ENCODE measurements at places on chromosomes 12 and 14.

DNA sequence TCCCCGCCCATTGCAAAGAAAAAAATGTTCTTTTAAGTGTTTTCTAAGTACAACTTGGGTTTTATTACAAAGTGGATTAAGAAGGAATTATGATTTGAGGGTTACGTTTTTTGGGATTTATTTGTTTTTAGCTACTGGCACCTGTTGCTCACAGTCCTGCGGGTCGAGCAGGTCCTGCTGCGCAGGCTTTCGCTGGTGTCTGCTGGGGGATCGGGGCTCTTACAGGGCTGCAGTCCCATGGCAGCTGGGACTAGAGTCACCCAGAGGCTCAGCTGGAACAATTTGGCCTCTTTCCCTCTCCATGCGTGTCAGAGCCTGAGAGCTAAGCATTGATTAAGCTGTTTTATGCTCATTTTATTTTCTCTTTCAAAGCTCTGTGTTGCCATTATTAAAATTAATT lies 55.6 kb upstream of the DYNC1H1 start:
- DNase-seq = no peak

DNA sequence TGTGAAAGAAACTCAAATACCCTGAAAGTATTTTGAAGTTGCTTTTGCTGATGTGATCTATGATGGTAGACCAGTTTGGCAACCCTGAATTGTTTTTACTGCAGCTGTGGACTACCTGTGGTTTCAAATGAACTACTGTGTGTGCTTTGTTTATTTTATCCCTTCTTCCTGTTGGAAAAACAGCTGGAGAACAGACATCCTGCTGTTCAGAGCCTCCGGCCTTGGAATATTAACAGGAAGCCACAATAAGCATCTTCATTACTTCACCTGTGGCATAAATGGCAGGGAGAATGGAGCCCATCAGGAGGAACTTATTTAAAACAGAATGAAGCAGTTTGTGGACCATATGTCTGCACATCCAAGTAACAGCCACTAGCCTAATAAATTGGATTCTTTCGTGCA lies 104.8 kb downstream of the DUSP6 start:
- no peak for DNase-seq

GRCh38 chr12:88433997-88434703 lies 146.1 kb downstream of the KITLG start:
- no peak for DNase-seq

GRCh38 chr12:45674181-45674977 lies 55.1 kb upstream of the ARID2 start:
- DNase-seq = no peak

GRCh38 chr12:130280231-130280630 lies 57.5 kb upstream of the PIWIL1 start:
- DNase-seq = no peak

DNA sequence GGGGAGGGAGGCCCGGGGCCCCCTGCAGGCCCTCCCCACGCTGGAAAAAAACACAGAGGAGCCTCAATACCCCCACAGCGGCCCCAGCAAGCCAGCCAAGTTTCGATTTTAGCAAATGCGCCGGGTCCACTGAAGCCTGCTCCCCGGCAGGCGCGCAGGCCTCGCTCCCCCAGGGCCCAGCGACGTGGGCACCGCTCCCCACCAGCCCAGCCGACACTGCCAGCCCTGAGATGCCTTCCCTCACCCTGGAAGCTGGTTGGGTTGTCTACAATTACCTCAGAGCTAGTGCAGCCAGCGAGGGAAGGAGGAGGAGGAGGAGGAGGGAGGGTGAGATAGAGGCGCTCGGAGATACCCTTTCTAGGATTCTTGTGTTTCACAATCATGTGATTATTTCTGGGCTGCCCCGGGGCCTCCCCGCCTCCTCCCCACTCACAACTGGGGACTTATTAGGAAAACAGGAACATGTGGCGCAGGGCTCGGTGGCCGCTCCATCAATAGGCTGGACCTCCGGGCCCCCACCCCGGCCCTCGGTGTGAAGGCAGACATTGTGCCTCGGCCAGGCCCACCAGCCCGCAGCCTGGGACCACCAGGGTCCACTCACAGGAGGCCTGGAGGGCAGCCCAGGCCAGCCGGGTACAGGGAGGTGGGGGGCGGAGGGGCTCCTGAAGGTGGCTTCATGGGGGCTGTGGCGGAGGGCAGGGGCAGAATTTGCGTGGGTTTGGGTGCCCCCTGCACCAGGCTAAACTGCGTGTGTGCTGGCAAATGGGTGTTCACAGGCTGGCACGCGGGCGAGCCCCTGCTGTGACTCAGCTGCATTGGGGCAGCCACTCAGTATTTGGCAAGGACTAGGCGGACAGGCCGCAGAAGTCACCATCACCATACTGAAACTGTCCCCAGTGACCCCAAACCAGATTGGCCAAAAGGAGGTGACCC lies 109.9 kb downstream of the NCOR2 start:
- DNase-seq = peak; percentile 46

DNA sequence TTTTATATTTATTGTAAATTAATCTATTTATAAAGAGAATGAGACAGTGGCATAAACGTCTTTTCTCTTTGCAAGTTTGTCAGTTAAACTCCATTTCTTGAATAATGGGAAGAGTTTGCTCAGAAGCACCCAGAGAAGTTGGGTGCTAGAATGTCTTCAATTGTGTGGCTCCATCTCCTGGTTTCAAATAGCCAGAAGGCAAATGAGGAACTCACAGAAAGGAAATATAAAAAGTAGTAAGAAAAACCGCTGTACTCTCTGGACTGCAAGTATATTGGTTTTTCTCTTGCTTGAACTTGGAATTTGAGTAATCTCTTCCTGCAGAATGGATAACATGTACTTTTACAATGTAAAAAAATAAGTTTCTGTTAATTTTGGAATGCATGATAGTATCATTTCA lies 217.5 kb downstream of the DPY19L2 start:
- no peak for DNase-seq

DNA sequence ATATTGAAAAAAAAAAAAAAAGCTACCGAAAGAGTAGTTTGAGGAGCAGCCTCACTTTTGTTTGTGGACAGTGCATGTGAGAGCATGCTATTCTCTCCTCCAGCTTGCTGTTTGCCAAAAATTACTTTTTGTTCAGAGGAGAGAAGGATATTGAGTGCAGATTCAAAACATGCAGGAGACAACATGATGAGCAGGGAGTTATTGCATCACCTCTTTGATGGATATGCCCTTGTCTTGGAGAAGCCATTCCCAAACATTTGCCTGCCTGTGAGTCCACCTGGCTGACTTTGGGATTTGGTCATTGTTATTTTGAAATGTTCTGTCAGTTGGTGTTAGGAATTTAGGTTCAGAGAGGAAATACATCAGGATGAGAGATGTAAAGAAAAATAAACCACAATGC lies 2.4 kb downstream of the C12orf75 start:
- DNase-seq = no peak

- DNase-seq = no peak
Observed at GRCh38 chr12:19507823-19508222, 68.5 kb downstream of the AEBP2 start.

DNA sequence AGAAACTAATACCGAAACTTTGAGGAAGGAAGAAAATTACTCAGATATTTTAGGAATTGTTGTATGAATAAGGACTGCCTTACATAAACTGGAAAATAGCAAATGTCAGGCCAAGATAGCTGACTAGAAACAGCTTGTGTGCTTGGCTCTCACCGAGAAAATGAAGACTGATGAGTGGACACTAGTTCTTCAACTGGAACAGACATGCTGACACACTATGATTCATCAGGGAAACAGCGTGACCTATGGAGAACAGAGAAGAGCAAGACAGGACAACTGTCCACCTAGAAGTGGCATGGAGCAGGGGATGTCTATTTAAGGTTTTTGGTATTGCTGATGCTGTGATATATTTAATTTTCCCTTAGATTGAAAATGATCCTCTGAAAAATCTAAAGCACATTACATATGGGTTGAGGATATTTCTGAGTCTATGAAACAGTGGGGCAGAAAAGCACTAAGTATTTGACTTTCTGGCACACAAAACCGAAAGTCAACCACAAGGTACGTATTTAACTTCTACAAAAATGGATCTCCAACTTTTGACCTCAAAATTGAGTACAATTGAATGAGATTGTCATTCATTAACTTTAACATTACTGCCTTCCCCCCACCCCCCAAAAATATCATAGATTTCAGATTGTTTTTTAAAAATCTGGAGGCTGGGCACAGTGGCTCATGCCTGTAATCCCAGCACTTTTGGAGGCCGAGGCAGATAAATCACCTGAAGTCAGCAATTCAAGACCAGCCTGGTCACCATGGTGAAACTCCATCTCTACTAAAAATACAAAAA lies 863.2 kb downstream of the LRFN5 start:
- no peak for DNase-seq

DNA sequence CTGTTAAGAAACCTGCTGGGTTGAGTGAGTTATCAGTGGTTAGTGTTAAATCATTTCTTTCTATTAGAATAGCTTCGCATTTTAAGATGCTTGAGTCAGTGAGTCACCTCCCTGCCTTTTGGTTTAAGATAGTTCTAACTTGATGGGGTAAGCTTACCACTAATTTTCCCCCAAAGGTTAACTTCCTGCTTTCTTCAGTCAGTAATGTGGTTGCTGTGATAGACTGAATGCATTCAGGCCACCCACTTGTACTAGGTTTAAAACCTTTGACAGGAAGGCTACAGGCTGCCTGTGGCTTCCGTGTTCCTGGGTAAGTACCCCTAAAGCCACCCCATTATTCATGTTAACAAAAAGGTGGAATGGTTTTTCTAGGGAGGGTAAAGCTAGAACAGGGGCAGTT lies 25.3 kb downstream of the CLEC2A start:
- DNase-seq = no peak

DNA sequence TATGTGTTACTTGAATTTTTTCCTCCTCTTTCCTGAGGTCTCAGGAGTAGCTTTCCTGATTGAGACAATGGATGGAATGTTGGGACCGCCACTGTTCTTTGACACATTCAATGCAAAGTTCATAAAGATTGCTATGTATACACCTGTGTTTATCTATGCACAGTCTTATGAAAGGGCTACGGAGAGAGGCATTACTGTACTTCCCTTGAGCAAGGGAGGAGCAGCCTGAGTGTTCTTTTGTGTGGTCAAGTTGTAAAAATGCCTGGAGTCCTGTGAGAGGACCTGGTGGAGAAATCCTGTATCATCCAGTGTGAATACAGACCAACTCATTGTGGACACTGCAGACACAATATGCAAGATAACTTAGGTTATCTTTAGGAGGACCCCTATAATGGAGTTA lies 1.2 kb downstream of the SRGAP1 start:
- DNase-seq = no peak

DNA sequence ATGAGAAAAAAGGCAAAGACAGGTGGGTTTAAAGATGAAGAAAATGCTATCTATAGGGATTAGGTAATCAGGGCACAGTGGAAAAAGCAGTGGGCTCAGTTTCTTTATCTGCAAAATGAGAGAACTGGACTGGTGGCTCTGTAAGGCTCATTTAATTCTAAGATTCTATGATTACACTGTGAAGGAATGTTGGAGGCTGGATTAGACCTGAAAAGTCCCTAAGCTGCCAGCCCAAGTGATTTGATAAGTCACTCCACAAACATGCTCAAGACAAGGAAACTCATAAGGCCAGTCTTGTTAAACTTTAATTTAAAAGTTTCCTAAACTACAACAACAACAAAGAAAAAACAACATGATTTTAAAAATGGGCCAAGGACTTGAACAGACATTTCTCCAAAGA lies 75.1 kb downstream of the DCAF5 start:
- DNase-seq = no peak

DNA sequence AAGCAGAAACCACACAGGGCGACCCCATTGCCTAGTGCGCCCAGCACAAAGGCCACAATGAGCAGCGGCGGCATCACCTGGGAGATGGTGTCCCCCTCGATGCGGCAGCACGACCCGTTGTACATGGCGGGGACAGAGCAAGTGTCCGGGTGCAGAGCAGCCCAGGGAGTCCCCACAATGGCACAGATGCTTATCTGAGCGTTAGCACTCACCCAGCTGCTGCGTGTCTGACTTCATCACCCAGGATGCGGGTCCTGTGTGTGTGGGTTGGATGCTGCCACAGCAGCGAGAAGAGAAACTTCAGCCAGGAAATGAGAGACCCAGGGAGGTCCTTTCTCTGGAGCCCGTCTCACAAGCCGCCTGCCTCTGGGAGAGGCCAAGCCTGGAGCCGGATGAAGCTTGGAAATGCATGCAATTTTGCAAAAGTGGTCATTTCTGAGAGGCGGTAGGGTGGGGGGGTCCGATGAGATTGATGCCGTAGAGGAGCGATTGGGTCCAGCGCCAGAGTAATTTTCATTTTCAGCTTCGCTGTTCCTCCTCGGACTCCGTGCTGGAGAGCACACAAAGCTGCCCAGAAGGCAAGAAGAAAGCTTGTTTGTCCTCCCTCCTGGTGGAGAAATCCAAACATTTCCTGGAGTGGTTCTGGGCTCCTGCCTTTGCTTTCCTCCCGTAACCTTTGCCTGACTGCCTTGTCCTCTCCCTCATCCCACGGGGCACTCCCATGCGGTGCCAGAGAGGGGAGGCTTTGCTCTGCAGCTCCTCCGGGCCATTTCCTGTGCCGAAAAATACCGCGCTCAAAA lies at the start of gene HCAR1:
TSS of gene HCAR1 (minus strand) at position 630 of the 800 bp plus-strand sequence. CDS start at position 125, 505 bp downstream.
- DNase-seq = no peak

DNA sequence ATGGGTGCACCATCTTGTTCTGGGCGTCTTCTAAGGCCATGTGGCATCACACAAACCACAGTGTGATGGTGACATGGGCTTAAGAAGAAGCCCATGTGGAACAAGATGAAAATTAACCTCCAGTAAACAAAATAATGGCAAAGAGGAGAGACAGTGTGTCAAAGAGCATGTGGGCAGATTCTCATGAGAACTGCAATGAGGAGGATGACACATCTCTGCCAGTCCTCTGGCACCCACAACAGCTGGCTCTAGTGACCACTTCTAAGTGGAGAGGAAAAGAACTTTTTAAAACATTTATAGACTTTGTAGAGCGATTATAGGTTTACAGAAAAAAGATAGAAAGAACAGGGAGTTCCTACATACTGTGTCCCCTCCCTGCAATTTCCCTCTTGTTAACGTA lies 401.4 kb downstream of the ATP23 start:
- no peak for DNase-seq

- no peak for DNase-seq
Observed at GRCh38 chr12:125131958-125132357, 66.7 kb downstream of the AACS start.

- DNase-seq = no peak
Observed at GRCh38 chr12:587132-588023, 75.9 kb downstream of the NINJ2 start.

- no peak for DNase-seq
Observed at GRCh38 chr14:99388286-99388685, 92.4 kb downstream of the SETD3 start.

DNA sequence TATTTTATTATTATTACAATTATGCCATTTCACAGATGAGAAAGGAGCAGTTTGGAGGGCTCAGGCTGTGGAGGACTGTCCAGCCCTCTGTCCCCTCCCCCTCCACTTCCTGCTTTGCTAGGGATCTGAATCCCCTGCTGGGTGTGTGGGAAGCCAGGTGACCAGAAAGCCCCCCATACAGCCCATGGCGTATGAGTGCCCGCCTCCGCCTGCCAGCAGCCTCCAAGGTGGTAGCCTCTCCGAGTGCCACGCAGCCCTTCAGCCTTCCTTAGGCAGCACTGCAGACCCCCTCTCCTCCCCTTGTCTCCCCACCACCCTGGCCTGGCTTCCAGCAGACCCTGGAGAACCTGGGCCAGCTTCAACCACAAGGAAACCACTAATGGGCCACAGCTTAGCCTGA lies 12.6 kb downstream of the DTX1 start:
- no peak for DNase-seq

Data from prostate gland (tissue), 2 donors.